Right renal pelvis (tissue), 4 donors: ENCODE measurements at places on chromosomes 1 and 21. TPM values are rescaled to one million over a fixed set of nuclear protein-coding genes. Genes with fewer than 3 reads are reported as not detected.

The CCDC17 gene
- 1.6 TPM for polyA plus RNA-seq

DNA sequence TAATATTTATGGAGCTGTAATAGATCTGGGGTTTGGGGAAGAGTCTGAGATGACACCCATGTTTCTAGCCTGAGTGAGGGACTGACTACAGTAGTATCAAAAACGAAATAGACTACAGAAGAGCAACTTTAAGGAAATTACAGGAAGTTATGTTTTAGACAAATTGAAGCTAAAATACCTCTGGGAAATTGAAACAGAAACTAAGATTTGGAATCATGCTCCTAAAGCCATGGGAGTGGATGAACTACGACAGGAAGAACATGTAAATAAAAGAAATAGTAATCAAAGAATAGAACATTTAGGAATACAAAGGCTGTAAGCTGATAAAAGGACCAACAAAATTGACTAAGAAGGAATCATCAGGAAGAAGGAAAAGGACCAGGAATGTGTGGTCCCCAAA is 68.9 kb downstream of the KIAA0319L start:
- DNase-seq = no peak

The S100A7 gene
- 0.21 TPM for polyA plus RNA-seq

- no peak for DNase-seq
Measured at GRCh38 chr1:35870651-35871309, 12.2 kb upstream of the AGO1 start.

DNA sequence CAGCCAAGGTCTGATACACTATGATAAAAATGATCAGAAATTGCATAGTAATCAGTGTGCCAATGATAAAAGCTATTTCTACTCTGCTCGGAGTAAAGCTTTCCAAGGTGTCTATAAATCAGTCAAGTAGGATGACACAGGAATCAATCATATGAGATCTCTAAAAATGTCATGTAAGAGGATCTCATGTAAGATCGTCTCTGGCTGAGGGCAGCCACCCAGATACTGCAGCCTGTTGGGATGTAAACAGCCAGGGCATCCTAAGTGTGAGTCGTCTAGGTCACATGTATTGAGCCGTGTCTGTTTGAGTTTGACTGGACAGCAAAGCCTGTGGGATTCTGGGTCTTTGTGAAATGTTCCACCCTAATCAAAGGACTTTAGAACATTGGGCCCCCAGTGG is 2.8 kb upstream of the TEX35 start:
- no peak for DNase-seq

The AJAP1 gene
- 1.8 TPM for polyA plus RNA-seq

The PADI4 gene
- 1.3 TPM for polyA plus RNA-seq

The C1orf141 gene
- polyA plus RNA-seq = not detected
